ENCODE measurements at places on chromosomes 11 and 22.

DNA sequence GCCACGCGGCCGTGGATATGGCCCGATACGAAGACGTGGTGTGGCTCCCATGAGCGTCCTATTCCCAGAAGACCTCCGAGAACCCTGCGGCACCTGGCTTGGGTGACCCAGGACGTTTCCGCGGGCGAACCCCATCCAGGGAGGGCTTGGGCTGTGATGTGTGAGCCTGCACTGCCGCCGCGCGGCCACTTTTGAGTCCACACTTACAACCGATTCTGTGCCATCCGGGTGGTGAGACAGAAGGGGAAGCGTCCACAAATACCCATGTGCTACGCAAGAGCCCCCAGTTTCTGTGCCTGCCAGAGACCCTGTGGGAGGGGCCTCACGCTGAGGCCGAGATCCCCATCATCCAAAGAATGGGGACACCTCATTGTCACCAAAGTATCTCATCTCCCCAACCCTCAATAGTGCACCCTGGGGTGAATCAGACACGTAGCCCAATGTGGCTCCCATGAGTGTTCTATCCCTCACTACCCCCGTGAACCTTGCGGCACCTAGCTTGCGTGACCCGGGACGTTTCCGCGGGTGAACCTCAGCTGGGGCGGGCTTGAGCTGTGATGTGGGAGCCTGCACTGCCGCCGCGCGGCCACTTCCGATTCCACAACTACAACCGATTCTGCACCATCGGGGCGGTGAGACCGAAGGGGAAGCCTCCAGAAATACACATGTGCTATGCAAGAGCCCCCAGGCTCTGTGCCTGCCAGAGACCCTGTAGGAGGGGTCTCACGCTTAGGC is 4.6 kb upstream of the H19 start:
- DNase-seq, result no peak

- no peak for DNase-seq
Observed at GRCh38 chr11:24896118-24896835, 399.4 kb downstream of the LUZP2 start.

- DNase-seq, result no peak
Observed at GRCh38 chr22:35178446-35178845, 78.8 kb upstream of the HMGXB4 start.

DNA sequence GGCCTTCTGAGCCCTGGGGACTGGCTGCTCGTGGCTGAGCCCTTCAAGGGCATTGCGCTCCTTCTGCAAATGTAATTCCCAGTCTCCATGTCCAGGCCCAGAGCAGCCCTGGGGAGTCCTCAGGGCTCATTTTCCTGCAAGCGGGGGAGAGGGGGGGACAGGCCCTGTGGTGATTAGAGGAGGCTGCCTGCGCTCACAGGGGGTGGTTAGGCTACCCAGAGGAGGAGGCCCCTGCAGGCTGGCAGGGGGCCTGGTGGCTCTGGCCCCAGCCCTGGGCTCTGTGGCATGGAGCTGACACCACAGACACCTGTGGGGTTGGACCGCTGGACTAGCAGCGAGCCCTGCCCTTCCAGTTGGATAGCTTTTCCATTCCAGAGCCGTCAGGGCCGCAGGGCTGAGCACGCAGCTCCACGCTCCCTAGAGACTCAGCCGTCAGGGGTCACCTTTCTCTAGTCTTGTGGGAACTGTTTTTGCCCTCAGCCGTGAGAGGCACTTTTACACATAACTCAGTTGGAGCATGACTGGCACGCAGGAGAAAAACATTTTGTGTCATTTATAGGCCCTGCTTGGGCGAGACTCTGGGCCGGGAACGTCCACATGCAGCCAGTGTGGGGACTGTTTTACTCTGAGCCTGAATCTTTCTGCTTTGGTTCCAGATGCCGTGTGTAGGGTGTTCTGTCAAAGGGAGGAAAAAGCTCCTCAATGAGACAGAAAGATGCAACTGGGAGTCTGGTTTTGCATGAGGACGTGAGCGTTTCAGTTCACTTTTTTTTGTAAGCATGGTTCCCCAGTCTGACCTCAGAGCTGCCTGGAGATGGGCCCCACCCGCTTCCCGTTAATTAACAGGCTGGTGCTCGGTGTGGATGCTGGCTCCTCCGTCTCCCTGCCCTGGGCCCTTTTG is 58.1 kb downstream of the LRP5 start:
- no peak for DNase-seq

All from activated CD4-positive, CD25-positive, alpha-beta regulatory T cell (primary cell).